ENCODE measurements at places on chromosomes 13 and 19. TPM values are rescaled to one million over a fixed set of nuclear protein-coding genes. Genes with fewer than 3 reads are reported as not detected.

The SLAIN1 gene
- 2.3 TPM for total RNA-seq

The SYT3 gene
- total RNA-seq: not detected

The KL gene
- total RNA-seq: 1.4 TPM

The KIR2DL4 gene
- not detected for total RNA-seq

The IZUMO2 gene
- total RNA-seq: not detected

The DLEU7 gene
- total RNA-seq: not detected

The CEACAM7 gene
- total RNA-seq: not detected

The PALM gene
- total RNA-seq: 1.8 TPM

The CYP4F8 gene
- not detected for total RNA-seq

The LYPD3 gene
- 70.8 TPM for total RNA-seq

The ZNF610 gene
- total RNA-seq: 1.8 TPM

The PCDH20 gene
- total RNA-seq: 0.13 TPM

The CGB3 gene
- not detected for total RNA-seq

The NKPD1 gene
- 0.37 TPM for total RNA-seq

The PIP5K1C gene
- total RNA-seq: 19.1 TPM

The GARIN5A gene
- 3.7 TPM for total RNA-seq

The FGF21 gene
- 0.78 TPM for total RNA-seq

The ELAVL3 gene
- not detected for total RNA-seq

- DNase-seq: no peak
These were observed 68.3 kb downstream of the SLC6A16 start for GRCh38 chr19:49256691-49257090.

- no peak for DNase-seq
These were observed 1910.2 kb upstream of the PRR20A start for GRCh38 chr13:55230570-55230908.

DNA sequence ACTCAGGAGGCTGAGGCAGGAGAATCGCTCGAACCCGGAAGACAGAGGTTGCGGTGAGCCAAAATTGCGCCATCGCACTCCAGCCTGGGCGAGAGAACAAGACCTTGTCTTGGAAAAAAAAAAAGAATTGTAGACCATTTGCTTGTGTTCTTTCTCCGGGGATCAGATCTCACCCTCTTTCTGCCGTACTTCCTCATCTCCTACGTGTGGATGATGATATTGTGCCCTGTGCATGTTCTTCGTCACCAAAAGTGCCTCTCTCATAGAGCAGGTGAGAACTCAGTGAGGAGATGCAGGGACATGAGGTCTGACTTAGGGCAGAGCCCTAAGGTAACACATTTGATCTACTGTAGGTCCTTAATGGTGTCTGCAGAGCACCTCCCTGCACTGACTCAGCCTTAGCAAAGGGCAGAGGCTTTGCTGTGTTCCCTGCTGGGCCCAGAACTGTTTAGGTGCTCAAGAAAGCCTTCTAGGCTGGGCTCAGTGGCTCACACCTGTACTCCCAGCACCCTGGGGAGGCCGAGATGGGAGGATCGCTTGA, 1.3 kb downstream of the APOC2 start:
- DNase-seq: no peak

DNA sequence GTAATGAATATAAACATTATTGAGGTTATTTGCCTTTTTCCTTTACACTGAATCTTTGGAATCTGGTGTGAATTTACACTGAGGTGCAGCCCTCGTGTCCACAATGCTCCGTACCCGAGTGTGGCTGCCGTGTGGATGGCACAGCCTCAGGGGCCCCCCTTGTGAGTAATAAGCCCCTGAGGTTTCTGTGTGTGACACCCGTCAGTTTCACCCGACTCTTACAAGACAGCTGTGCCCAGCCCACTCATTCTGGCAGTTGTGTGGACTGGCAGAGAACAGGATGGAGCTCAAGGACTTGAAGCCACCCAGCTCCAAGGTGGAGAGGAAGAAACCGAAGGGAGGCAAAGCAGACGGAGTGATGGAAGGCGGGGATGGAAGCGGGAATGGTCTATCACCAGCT, 7.8 kb downstream of the PROZ start:
- DNase-seq: no peak

DNA sequence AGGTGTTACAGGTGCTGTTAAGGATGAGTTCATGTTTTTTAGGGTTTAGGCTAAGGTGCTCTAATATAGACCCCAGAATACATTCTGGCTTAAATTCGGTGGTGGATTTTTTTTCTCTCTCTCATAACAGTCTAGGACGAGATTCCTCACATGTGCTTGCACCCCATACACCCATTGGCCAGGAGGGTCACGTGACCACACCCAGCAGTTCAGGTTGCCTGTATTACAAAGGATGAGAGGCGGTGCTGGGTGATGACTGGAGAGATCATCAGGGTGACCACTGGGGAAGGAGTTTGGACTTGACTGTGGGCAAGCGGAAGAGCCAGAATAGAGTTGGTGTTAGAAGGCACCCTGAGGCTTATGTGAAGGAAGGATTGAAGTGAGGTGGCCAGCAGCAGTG, 27.7 kb downstream of the PPP2R1A start:
- no peak for DNase-seq

- DNase-seq: no peak
These were observed 145.0 kb downstream of the ZNF675 start for GRCh38 chr19:23541991-23542390.

DNA sequence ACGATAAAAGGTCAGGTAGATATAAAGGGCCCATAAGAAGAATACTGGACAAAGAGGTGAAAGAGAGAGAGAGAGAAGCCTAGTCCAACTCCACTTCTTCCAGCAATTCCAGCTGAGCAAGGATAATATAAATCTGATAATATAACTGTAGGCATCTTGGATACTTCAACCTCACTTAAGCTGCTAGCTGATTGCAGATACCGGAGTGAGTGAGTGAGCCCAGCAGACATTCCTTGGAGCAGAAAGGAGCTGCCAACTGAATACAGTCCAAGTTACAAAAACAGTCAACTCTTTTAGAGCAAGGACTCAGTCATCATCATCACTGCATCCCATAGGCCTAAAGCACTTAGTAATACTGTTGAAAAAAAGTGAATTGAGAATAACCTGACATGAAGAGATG, 387.6 kb downstream of the SLITRK6 start:
- no peak for DNase-seq

GRCh38 chr13:67229481-67230403, at the start of gene PCDH9:
TSS of gene PCDH9 (minus strand) at chr13:67230336. CDS start at chr13:67228440, 1,896 bp downstream.
- DNase-seq: no peak

DNA sequence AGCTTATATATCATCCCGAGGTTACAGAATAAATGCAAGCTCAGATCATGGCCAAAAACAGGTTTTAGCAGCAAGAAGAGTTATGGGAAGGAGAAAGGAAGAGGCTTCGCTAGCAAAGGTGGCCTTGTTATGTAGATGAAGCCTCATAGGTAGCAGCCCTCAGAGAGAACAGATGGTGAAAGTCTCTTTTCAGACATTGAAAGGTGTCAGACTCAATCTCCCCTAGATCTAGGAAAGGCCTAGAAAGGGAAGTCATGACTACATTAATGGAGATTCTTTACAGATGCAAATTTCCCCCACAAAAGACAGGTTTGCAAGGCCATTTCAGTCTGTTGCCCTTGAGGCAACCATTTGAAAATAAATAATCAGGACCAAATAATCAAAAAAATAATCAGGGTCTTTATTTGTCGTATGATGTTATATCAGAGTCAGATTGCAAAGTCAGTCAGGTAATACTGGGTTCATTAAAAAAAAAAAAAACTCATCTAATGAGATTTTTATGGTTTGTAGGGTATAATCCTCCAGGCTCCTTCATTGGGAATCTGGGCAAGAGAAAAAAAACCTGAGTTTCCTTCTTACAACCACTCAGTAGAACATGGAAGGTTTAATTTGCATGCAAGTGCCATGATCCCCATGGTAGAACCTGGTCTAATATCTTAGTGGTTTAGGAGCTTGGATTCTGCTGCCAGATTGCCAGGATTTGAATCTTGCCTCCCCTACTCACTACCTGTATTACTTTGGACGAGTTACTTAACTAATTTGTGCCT, 50.8 kb upstream of the HTR2A start:
- DNase-seq: no peak

DNA sequence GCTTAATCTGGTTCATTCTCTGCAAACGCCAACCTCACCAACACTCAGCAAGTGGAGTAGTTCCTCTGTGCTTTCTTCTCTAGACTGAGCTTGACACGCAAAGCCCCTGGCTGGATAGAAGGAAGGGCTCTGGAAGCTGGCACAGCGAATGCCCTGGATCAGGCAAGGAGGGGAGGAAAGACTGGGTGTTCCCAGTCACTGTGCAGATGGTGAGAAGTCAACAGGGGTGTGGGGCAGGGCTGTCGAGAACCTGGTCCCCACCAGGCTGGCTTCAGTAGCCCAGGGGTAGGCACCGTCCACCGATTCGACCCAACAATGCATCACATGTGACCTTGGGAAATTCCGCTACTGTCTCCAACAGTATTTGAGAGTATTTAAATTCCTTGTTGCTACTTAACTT, 65.5 kb downstream of the TSHZ3 start:
- no peak for DNase-seq

DNA sequence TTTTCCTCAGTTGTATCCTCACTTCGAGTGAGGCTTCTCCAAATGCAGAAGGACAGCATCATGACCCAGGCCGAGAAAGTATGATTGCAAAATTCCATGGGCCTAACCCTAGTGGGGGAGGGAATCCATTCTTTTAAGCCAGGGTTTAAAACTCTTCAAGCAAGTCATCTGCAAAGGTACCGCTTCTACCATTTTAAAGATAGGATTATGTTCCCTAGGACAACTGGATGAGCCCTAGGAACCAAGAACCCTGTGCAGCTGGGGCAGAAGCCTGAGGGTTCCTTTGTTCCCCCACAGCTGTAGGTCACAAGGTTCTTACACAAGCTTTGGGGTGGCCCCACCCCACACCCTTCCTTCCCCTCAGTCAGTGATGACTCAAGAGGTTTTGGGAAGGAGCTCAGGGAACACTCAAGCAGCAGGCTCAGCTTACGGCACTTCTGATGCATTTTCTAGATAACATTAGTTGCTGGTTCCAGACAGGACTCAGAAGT, 13.5 kb downstream of the ARL11 start:
- DNase-seq: peak; percentile 73

DNA sequence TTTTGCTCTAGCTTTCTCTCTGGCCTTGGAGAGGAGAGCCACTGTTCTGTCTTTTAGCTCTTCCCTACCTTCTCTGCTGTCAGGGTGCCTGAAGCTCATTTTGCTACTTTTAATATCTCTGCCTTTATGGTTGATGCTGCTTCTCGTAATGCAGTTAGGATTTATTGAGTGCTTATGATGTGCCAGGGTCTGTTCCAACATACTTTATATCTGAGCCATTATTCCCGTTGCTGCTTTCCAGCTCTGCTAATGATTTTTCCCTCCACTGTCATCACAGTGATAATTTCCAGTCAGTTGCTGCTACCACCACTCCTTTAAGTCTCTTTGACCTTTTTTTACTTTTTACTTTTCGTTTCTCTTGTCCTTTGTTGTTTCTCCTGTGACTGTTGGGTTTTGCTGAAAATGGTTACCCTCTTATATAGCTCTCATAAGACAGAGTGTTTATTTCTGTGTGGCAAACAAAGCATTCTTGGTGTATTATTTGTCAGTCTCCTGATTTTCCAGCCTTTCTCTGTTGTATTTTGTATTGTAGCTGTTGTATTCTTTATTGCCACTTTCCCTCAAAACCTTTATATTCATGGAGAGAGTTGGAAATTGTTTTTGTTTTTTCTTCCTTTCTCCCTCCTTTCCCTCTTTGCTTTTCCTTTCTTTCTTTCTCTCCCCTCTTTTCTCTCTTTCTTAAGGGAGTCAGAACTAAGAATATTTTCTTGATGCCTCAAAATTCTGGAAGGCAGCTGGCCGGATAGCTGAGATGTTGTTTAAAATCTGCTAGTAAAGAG, 37.4 kb downstream of the COG6 start:
- DNase-seq: no peak

GRCh38 chr13:67792151-67792676, 562.1 kb upstream of the PCDH9 start:
- no peak for DNase-seq

- DNase-seq: no peak
These were observed 16.8 kb downstream of the ZNF83 start for GRCh38 chr19:52621376-52621775.

- no peak for DNase-seq
These were observed 81.9 kb upstream of the SLC15A1 start for GRCh38 chr13:98834254-98834960.

DNA sequence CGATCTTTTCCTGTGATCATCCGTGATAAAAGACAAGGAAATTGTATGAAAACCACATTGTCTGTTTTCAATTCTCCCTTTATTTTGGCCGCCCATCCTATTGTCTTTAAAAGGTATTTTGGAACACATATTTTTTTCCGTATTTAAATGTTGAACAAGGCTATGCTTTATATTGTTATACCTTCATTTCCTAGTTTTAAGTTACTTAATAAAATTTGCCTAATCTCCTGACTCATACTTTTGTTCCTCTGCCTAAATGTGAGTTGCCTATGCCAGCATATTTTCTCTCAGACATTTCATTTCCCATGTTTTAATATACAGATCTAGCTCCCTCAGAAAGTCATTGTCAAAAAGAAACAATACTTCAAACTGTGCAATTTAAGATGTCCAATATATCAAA, 104.2 kb downstream of the SLITRK6 start:
- DNase-seq: no peak

- no peak for DNase-seq
These were observed 5.2 kb downstream of the TGDS start for GRCh38 chr13:94590744-94591143.

DNA sequence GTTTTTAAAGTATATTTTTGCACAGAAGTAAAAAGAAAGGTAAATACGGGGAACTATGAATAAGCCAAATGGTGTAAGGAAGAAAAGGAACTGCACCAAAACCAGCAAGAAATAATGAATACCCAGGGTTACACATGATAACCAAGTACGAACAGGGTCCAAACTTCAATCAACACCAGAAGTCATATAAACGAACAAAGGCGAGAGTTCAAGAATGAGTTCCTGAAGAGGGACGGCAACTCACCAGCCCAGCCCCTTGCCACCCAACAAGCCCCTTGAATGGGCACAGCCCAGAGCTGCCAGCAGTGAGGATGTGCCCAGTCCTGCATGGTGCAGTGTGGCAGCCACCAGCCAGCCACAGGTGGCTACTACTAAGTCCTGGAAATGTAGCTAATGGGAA, 132.1 kb downstream of the RNF17 start:
- DNase-seq: no peak

- no peak for DNase-seq
These were observed 6.0 kb downstream of the PLPPR2 start for GRCh38 chr19:11361037-11361770.

- no peak for DNase-seq
These were observed 35.3 kb downstream of the CEBPG start for GRCh38 chr19:33408538-33409434.

DNA sequence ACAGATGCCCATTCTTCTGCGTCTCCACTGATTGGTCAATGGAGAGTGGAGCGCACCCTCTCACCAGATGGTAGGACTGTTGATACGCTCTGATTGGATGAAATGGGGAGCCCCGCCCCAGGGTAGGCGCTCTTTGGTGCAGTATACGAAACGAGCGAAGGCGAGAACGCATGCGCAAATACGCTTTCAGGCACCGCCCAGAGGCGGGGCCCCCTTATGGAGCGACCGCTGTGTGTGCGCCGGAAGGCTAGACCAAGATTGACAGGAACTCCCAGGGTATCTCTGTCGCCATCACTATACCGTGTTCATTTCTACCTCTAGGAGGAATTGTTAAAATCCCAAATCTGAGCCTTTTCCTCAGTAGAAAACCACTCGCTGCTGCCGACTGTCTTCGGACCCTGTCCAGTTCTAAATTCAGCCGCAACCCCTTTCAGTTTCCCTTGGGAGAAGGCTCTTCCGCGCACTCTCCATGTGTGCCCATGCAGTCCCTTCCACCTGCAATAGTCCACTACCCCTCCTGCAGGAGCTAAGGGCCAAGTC, 720 bp upstream of the HNRNPL start:
- no peak for DNase-seq

All from PC-9 (cell line).